ENCODE measurements at places on chromosomes 6 and 20.

- DNase-seq: no peak
Measured at GRCh38 chr6:165817148-165817547, 154.1 kb upstream of the PDE10A start.

GRCh38 chr6:109912118-109912517 is 66.0 kb upstream of the GPR6 start:
- DNase-seq: no peak

DNA sequence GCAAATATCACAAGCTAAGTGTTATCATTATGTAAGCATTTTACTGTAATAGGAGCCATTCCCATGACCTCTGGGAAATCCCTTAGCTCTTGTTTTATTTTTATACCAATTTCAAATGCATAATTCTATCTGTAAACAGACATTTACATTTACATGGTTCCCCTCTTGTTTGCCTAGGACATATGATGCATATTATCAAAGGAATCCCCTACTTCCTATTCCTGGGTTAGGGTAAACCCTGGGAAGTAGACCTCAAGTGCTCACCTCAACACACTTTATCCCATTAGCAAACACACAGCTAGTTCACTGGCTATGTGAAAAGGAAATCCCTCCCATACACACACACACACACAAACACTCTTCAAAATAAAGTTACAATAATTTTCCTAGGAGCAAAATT is 27.1 kb downstream of the PDE10A start:
- no peak for DNase-seq

GRCh38 chr20:2930538-2930937 is 57.3 kb downstream of the PTPRA start:
- no peak for DNase-seq

DNA sequence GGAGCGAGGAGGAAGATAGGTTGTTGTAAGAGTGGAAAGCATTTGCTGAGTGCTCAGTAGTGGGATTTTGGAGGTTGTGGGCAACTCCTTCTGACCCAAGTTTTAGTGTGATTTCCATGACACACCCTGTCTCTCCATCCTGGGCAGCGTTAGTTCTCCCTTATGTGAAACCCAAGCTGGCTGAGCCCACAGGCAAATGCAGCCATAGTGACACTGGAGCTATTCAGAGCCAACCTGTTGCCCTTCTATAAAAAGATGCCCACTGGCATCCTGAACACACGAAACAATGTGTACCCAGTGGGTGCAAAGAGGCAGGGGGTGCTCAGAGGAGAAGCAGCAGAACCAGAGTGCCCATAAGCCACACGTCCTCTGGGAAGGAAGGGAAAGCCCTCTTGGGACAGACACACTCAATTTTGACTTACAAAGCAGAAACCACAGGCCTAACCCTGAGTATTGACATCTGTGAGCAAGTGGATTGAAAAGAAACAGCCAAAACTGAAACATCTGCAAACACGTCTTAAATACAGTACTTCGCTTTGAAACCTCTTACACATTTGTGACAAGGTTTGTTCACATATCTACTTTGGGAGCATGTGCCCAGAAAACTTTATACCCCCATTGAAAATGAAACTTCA is 54.6 kb downstream of the BPIFB1 start:
- DNase-seq: no peak
